ENCODE measurements at places on chromosomes 4 and X. TPM values are rescaled to one million over a fixed set of nuclear protein-coding genes. Genes with fewer than 3 reads are reported as not detected.

P2RY4 gene
- not detected for total RNA-seq

MEPE gene
- not detected for total RNA-seq

PPM1K gene
- total RNA-seq, result 8.2 TPM

RRAGB gene
- total RNA-seq, result 19.0 TPM

CITED1 gene
- not detected for total RNA-seq

ADRA2C gene
- total RNA-seq, result 2.2 TPM

Measured in GM23248 (cell line).